ENCODE measurements at places on chromosomes 5 and 9.
A peak's percentile ranks its signal among the peaks of the same experiment; 100 is the strongest.

DNA sequence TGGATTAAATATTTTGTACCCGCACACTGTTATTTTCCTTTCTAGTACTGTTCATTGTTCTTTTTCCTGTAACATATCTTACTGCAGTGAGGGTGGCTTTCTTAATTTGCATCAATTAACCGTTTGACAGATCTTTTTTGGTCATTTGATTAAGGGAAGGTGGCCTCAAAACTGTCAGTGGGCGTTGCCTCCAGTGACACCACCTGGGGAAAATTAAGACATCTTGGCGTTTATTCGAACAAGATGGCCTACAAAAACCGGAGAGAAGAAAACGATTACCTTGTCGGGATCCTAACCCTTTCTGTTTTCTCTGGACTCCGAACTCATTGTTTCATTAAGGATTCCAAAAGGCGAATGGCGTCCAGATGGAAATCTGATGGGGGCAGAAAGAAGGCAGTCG is 2.0 kb downstream of the BASP1 start:
- no peak for DNase-seq

DNA sequence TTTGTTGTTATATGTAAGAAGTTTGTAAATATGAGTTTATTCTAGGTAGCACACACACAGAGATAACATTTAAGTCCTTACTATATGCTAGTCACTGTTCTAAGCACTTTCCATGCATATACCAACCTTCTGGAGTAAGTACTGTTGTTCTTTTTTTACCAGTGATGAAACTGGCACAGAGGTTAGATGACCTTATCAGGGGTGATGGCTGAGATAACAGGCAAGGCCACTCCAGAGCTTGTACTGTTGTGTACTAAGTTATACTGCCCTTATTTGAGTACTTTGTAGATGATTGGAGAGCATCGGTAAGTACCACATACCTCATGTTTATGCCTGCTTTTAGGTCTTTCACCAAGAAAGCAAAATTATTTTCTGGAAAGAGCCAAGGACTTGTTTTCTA is 6.2 kb downstream of the POLR1E start:
- DNase-seq, result no peak

- no peak for DNase-seq
Observed at GRCh38 chr5:67900514-67900913, 315.0 kb upstream of the PIK3R1 start.

GRCh38 chr5:142013734-142014521 is 1.1 kb upstream of the GNPDA1 start:
- no peak for DNase-seq

DNA sequence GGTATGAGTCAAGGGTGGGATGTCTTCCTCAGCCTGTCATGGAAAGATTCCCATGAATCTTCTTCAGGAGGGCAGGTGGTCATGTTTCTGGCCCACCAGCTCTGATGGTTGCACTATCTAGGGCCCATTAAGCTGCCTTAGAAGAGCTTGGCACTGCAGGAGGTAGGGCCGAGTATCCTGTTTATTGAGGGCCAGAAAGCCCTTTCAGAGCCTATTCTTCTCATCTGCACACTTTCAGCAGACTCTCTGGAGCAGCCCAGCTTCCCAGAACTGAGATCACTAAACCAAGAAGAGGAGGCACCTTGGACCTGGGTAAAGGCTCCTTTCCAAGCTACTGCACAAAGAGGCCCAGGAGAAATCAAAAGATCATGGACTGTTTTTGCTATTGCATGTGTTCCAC is 146.5 kb downstream of the MTX3 start:
- no peak for DNase-seq

GRCh38 chr5:20102293-20102692 is 114.3 kb upstream of the CDH18 start:
- DNase-seq, result no peak

GRCh38 chr5:74556006-74556405 is 84.5 kb downstream of the ENC1 start:
- no peak for DNase-seq

DNA sequence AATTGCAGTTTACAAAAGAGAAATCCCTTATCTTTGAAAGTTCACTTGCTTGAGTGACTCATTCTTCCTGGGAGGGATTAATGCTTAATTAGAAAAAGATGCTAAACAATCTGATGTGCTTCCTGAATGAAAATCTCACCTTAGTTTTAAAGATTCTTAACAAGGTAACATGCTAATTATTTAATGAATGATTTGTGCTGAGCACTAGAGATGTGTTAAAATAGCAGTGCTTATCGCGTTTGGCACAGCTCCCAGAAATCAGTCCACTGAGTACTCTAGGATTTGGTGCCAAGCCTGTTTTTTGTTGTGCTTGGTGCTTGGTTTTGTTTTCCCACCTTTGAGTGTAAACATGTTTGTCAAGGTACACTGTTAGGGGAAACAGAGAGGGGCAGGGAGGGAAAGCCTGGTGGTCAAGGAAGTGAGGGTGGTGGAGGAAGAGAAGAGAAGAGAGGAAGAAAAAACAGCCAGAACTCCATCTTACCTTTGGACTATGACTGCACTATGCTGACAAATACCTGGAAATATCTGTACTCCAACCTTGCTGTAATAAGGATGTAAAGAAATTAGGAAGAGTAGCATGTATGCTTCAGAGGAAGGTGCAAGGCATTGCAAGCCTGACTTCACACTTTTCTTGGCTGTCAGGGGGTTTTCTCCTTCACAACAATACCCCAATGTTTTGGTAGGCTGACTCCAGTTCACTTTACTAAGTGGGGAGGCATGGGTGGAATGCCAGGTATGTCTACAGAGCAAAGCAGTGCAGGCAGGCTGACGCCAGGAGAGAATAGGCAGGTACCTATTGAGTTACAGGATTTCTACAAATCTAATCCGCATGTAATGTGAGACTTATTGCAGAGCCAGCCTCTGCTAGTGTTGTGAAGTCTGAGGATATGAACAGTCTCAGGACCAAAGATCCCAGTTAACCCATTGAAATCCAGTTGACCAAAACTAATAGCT is 157.2 kb upstream of the ISL1 start:
- peak; percentile 18 for DNase-seq

GRCh38 chr5:41102341-41102740 is 31.2 kb upstream of the MROH2B start:
- DNase-seq, result no peak

DNA sequence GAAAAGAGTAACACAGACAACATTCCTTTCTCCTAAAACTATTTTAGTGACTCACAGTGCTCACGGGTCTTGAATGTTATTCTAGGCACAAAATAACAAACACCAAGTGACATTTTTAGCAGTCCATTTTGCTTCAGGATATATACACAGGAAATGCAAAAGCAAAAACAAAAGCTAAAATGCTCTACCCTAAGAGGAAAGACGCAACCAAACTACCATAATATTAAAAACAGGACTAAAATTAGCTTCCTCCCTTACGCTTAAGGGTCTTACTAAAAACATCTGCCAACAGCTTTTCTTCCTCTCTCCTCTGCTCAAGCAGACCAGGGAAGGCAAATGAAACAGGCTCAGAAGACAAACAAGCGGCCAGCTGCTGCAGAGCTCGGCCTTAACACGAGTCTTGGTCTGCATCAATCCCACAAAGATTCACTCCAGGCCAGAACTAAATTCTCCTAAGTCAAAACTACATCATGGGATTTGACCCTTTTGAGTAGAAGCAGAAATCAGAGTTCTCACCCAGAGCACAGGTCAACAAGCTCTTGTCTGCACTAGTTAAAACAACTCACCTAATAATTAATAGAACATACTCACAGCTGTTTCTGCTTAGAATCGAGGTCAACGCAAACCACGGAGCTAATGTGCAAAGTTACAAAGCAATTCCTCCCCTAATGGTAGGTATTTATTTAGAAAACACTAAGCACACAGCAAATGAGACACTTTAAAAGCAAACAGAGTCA is 62.3 kb downstream of the RAPGEF1 start:
- no peak for DNase-seq
